ENCODE measurements at places on chromosomes 2 and 18.

GRCh38 chr2:163405298-163405697 lies 330.5 kb downstream of the FIGN start:
- no peak for DNase-seq

DNA sequence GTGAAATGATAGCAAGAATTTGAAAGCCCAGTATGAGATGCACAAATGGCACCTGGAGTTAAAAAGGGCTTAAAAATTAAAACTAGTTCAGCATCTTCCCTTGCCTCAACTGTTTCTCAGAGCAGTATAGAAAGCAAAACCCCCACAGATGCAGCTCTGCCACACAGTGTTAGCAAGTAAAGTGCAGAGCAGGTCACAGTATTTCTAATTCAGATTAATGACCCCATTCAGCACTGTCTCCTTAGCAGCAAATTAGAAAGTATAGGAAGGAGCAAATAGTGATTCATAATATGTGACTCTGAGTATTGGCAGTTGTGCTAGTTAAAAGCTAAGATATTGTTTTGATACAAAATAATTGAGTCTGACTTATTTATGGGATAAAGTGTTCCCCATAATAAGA lies 73.8 kb upstream of the CCDC85A start:
- DNase-seq = no peak

DNA sequence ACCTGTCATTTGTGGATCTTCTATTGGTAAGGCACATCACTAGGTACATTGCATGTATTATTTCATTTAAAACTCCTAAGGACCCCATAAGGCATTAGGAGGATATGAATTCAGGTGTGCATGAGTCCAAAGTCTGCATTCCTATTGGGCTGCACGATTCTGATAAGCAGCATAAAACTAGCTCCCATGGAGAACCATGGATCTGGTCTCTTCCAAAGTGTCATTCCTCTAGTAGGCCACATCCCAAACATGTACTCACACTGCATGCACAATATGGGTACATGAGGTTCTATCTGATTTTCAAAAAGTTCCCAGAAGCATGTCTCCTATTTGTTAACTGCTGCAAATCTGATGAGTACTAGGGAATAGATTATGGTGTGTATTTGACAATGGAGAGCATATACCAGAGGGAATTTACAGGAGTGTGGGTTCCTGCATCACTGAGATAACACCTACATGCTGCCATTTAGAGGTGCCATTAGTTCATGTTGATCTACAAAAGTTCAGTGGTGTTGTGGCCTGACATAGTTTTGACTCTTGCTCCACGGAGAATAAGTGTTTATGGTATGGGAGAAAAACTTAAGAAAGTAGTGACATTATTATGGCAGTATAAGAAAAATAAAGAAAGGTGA lies 11.3 kb downstream of the CYTIP start:
- no peak for DNase-seq

- DNase-seq = no peak
These were observed 20.1 kb downstream of the COL4A4 start for GRCh38 chr2:227143895-227144294.

DNA sequence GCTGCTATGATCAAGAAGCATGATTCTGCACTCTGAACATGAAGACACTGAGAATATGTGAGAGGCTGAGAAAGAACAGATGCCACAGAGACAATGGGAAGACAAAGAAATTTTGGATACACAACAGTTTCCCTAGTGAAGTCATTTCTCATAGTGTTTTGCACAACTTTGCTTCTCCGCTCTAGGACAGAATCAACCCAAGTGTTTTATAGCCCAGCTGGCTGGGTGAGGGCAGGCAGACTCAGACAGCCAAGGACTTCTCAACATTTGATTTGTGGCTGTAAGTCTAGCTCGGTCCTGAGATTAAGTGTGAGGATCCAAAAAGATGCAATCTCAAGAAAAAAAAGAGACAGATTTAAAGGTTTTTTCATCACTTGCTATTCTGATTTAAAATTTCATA lies 536.5 kb upstream of the CRIM1 start:
- no peak for DNase-seq

- DNase-seq = peak; percentile 46
These were observed 48.1 kb downstream of the PKDCC start for GRCh38 chr2:42095923-42096408.

- DNase-seq = no peak
These were observed 107.7 kb downstream of the HDAC4 start for GRCh38 chr2:239292959-239293774.

DNA sequence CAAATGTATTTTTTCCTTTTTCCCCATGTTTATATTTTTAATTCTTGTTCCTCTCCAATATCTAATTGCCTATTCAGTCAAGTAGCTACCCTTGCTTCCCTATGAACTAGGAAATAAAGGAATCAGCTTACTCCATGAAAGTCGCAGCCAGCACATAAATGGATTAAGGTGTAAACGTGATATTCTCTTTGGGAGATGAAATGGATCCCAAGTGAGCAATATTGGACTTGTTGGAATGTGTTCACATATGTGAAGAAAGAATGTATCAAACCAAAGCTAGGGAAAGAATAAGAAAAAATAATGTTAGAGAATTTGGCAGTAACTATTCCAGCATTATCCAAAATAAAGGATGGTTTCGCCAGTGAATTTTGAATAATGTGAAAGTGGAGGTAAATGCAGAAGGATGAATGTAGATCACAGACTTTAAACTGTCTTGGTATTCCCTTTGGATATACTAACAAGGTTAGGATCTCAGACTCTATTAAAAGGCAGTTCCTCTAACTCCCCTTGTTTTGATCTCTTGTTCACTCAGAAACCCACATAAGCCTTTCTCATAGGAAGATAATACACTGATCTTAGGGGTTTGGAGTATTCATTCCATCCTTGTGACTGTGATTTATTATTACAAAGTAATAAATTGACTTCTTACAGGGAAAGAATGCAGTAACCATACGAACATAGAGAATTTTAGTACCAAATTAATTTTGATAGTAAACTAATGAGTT lies 208.1 kb downstream of the BABAM2 start:
- DNase-seq = no peak

DNA sequence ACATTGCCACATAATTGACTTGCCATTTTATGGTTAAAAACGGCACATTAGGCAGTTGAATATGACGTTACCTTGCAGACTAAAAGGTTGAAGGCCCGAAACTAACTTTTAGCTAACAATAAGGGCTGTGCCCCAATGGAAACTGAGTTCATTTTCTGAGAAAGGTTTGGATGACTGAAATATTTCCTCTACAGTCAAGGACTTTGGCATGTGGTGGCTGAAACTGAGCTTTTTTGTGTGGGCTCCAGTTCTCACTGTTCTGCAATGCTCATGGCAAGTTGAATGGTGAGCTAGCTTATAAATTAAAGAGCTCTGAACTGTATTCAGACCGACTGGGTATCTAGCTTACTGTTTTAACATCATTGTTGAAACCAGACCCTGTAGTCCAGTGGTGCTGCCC lies 23.8 kb upstream of the TXNDC2 start:
- DNase-seq = peak; percentile 11

DNA sequence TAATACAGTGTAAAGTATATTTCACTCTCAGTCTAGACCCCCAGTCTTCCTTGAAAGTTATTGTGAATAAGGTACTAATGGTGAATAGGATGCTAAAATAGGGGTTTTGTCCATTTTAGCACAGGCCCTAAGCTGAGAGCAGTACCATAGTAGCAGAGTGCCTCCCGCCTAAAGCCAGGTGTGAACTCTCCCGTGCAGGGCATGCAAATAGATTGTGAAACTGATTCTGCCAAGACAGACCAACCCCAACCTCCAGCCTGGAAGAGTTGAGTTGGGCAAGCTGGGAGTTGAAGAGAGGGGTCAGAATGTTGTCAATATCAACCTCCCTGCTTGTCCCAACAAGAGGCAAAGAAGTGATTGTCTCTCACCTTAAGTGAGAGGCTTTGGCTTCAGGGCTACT lies 97.4 kb upstream of the CYRIA start:
- DNase-seq = no peak

DNA sequence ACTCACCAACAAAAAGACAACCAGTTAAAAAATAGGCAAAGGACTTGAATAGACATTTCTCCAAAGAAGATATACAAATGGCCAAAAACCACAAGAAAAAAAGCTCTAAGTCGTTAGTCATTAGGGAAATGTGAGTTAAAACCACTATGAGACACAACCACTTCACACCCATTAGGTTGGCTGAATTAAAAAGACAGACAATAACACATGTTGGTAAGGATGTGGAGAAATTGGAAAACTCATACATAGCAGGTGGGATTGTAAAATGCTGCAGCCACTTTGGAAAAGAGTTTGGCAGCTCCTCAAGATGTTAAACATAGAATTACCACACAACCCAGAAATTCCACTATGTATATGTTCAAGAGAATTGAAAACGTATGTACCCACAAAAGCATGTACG lies 117.6 kb upstream of the SPATS2L start:
- no peak for DNase-seq

GRCh38 chr2:39743269-39743776 lies 35.7 kb downstream of the THUMPD2 start:
- DNase-seq = no peak

GRCh38 chr2:61732787-61733186 lies 121.1 kb downstream of the FAM161A start:
- no peak for DNase-seq

- no peak for DNase-seq
These were observed 45.7 kb upstream of the MAPRE3 start for GRCh38 chr2:26924731-26925099.

- no peak for DNase-seq
These were observed 125.6 kb upstream of the CDC42EP3 start for GRCh38 chr2:37797081-37797480.

DNA sequence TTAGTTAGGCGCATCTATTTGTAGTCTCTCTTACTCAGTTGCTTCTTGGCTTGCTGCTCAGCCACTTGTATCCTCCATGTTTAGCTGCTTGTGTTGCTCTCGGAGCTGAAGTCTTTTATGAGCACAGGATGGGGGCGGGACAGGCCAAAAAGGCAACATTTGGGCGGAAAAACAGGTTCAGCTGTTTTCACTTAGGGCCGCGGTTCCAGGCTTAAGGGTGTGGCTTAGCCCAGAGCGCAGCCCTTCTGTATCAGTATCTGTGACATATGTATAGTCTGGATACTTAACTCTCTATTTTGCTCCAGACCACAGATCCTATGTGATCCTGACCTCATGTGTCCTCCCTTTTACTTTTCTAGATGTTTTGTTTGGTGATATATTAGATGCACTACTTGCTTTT lies 763.5 kb downstream of the SUCLG1 start:
- DNase-seq = no peak

DNA sequence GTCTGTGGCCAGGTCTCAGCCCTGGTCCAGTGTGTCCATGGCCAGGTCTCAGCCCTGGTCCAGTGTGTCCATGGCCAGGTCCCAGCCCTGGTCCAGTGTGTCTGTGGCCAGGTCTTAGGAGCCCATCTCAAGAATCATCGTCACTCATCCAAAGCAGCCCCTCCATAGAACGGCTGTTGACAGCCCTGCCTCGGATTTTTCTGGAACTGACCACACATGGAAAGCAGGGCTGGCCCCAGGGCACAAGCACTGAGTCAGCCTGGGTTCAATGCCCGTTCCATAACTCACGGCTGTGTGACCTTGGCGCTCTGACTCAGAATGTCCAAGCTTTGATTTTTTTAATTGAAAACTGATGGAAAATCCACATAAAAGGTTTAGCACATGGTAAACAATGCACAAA lies 59.9 kb upstream of the SNTG2 start:
- DNase-seq = no peak

DNA sequence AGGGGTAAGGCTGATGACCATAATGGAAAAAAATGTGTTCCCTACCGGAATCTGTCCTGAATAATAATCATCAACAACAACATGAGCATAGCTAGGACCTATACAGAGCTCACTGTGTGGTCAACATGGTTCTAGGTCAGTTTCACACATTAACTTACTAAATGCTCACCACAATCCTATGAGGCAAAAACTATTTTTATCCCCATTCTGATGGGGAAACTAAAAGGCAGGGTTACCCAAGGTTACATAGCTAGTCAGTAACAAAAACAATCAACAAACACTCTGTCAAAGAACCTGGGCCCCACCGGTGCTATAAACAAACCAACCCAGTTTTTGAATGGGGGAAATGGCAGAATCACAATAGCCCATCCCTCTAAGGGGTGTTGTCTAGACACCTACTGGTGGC lies 40.1 kb downstream of the AOX1 start:
- no peak for DNase-seq

DNA sequence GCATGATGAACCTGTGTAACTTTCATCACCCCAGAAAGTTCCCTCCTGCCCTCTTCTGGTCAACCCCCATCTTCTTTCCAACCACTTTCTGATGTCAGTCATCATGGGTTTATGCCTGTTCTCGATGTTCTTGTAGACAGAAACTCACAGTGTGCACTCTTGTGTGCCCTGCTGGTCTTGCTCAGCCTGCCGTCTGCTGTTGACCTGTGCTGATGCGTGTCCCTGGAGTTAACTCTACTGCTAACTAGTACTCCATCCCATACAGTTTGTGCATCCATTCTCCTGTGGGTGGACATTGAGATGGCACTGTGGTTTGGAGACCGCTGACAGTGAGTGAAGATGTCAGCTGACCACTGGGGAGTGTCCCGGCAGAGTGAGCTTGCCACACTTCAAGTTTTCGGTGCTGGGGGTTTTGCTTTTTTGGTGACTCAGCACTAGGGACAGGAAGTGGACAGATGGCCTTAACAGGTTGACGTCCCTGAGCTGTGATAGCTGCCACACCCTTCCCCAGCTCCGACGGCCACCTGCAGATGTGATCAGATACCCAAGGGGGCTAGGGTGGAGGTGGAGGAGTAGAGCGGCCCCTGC lies 14.8 kb downstream of the KLHL29 start:
- DNase-seq = no peak

DNA sequence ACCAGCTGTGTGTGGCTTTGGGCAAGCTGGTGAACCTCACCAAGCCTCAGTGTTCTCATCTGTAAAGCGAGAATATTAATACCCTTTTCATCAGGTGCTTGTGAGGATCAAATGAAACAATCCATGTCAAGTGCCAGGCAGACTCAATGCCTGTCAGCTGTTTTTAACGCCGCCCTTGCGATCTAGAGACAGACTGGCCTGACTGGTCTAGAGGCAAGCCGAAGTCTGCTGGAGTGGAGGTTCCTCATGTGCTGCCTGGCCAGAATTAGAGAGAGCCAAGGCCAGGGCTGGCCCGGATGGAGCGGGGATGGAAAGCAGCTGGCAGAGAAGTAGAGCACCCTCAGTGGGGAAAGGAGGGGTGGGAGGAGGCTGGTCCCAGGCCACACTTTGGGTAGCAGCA lies 74.5 kb upstream of the B3GNT7 start:
- no peak for DNase-seq

DNA sequence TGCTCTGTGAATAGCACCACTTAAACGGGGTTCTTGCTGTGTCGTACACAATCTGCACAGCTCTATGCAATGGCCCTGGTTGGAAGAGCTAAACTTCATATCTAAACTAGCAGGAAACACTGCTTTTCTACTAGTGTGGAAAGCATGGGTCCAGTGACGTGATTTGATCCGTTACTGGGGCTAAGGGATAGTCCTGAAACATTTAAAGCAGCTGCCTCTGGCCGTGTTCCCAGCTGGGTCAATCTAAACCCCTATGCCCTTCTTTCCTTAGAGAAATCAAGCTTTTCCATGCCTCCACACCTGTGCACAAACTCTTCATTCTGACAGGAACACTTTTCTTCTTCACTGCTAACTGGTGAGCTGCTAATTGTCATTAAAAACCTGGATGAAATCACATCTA lies 5.4 kb upstream of the IGFBP5 start:
- no peak for DNase-seq

GRCh38 chr2:199336546-199336945 lies 121.2 kb downstream of the SATB2 start:
- DNase-seq = no peak

- DNase-seq = no peak
These were observed 484.8 kb upstream of the CNTNAP5 start for GRCh38 chr2:123540291-123540690.
